Activated naive CD4-positive, alpha-beta T cell treated with anti-CD3 and anti-CD28 coated beads for 36 hours (primary cell): ENCODE measurements at places on chromosomes 1 and 21.

GRCh38 chr1:155073377-155074242, 5.0 kb upstream of the EFNA3 start:
- H3K27me3 ChIP-seq = no peaks in the 10 kb centered on the region
- no peaks in the 10 kb centered on the region for H3K36me3 ChIP-seq
- H3K27ac ChIP-seq = no peak overlapping the region
- DNase-seq = no peak

- no peak overlapping the region for H3K27ac ChIP-seq
- DNase-seq = no peak
These were observed 338.1 kb upstream of the SNX7 start for GRCh38 chr1:98323388-98323787.

GRCh38 chr1:89873770-89874169, 52.9 kb downstream of the LRRC8D start:
- no peak overlapping the region for H3K27ac ChIP-seq
- DNase-seq = no peak

- peaks cover 3% of the 10 kb centered on the region for H3K27me3 ChIP-seq
- H3K36me3 ChIP-seq = peaks cover 1% of the 10 kb centered on the region
- no peak for DNase-seq
- no peak overlapping the region for H3K27ac ChIP-seq
- no peaks in the 10 kb centered on the region for H3K4me1 ChIP-seq
These were observed 24.3 kb downstream of the PTGS2 start for GRCh38 chr1:186655876-186656275.

- peaks cover 2% of the 10 kb centered on the region for H3K4me1 ChIP-seq
- no peaks in the 10 kb centered on the region for H3K27me3 ChIP-seq
- H3K27ac ChIP-seq = no peak overlapping the region
- no peaks in the 10 kb centered on the region for H3K36me3 ChIP-seq
- no peak overlapping the region for H3K4me3 ChIP-seq
- no peak for DNase-seq
These were observed 34.4 kb downstream of the WNT9A start for GRCh38 chr1:227913396-227913763.

DNA sequence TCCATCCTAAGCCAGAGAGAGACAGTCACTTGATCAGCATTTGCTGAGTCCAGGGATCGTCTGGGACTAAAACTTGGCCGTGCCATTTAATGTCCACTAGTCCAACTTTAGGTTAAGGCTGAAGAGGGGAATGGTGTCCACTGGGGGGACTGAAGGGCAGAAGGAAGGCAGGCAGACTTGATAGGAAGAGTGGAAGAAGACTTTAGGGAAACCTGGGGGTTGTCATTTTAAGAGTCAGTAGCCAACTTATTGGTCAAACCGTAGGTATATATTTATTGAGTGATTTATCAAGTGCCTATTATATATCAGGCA, 1.3 kb upstream of the LMOD1 start:
- no peak overlapping the region for H3K27ac ChIP-seq
- H3K36me3 ChIP-seq = no peaks in the 10 kb centered on the region
- H3K4me1 ChIP-seq = peaks cover 15% of the 10 kb centered on the region
- H3K4me3 ChIP-seq = no peak overlapping the region
- peaks cover 39% of the 10 kb centered on the region for H3K27me3 ChIP-seq

DNA sequence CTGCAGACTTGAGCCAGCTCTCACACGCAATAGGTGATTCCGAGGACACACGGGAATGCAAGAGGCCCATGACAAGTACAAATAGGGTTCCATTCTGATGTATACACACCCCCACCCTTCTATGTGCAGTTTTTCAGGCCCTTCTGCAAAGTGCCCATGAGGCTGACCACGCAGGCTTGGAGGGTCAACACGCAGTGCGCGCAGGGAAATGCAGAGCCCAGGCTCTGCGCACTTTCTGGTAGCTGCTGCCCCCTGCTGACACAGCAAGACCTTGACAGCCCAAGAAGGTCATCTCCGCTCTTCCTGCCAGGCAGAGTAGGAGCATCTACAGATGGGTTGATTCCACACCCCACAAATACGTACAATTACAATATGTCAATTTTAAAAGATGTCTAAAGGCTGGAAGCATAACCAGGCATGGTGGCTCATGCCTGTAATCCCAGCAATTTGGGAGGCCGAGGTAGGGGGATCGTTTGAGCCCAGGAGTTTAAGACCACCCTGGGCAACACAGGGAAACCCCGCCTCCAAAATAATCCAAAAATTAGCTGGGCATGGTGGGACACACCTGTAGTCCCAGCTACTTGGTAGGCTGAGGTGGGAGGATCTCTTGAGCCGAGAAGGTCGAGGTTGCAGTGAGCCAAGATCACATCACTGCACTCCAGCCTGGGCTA, 18.5 kb downstream of the SH3BP5L start:
- peaks cover 5% of the 10 kb centered on the region for H3K36me3 ChIP-seq
- no peak overlapping the region for H3K27ac ChIP-seq
- H3K4me3 ChIP-seq = no peak overlapping the region
- DNase-seq = peak; percentile 77

DNA sequence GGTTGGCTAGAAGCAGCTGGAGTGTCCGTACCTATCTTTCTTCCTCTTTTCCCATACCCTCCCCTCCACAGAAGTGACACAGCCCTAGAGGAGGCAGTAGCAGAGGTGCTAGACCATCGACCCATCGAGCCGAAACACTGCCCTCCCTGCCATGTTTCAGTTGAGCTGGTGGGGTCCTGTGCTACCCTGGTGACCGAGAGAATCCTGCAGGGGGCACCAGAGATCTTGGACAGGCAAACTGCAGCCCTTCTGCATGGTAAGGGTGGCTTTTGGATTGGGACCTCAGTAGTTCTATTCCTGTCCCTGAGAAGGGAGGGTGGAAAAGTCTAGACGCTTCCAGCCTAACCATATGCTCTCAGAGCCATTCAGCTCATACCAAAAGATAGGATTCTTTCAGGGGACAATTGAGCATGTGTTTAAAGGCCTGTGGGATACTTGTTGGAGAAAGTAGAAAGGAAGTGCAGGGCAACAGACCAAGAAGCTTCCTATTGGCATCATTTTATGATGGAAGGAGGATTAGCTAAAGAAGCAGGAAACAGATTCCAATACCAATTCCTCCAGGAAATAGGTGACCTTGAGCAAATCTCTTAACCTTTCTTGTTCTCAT, 11.7 kb upstream of the BNIPL start:
- H3K4me1 ChIP-seq = peaks cover 6% of the 10 kb centered on the region
- H3K36me3 ChIP-seq = peaks cover 10% of the 10 kb centered on the region
- H3K27me3 ChIP-seq = no peaks in the 10 kb centered on the region
- peak; percentile 91 for DNase-seq
- H3K4me3 ChIP-seq = peak overlapping the region; percentile 36
- no peak overlapping the region for H3K27ac ChIP-seq

DNA sequence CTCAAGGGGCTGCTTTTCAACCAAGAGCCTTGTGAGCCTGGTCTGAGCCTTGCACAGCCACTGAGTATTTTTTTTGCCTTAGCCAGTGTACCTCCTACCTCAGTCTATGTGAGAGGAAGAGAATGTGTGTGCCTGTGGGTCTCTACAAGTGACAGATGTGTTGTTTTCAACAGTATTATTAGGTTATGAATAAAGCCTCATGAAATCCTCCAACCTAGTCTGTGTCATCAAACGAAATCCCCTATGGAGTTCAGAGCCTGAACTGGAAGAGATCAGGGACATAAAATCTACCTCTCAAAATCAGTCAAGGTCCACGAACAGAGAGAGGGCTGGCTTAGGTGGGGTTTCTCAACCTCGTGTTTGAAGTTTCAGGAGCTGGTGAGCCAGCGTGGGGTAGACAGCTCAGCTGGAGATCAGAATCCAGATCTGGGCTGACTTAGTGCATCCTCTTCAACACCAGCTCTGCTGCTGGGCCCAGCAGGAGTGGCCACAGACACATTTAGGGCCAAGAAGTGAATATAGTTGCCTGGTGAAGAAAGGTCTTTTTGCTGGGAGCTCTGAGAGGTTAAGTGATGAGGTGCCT, 8.2 kb downstream of the XKR8 start:
- no peak for DNase-seq
- peak overlapping the region; percentile 63 for H3K27ac ChIP-seq
- no peaks in the 10 kb centered on the region for H3K36me3 ChIP-seq
- H3K27me3 ChIP-seq = no peaks in the 10 kb centered on the region
- no peak overlapping the region for H3K4me3 ChIP-seq
- H3K4me1 ChIP-seq = peaks cover 11% of the 10 kb centered on the region

DNA sequence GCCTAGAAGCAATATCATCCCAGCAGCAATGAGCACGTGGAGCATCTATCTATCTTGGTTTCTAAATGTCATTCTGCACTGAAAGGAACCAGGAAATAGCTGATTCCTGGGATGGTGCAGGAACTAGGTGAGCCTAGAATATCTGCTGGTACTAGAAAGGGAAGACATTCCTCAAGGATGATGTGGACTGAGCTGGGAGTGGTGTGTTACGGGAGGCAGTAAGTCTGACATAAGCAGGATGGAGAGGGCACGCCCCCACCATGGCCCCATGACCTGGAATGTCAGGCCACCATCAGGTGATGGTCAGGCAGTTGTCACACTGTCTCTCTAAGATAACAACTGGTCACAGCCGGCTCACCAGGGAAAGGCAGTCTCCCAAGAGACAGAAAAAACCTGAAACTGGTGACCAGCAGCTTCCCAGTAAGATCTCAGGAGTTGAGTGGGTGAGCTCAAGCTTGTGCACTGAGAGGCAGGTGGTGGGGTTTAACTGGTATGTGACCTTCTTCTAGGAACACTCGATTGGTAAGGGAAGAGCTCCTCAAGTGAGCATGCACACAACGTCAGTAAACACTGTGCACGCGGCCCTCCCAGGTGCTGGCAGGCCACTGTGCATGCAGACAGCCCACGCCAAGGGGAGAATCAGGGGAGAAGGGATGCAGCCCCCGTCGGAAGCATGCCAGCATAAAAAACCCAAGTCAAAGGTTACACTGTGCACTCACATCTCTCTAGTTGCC, 148.7 kb downstream of the ADSS2 start:
- H3K4me3 ChIP-seq = no peak overlapping the region
- H3K27me3 ChIP-seq = peaks cover 3% of the 10 kb centered on the region
- H3K36me3 ChIP-seq = no peaks in the 10 kb centered on the region

DNA sequence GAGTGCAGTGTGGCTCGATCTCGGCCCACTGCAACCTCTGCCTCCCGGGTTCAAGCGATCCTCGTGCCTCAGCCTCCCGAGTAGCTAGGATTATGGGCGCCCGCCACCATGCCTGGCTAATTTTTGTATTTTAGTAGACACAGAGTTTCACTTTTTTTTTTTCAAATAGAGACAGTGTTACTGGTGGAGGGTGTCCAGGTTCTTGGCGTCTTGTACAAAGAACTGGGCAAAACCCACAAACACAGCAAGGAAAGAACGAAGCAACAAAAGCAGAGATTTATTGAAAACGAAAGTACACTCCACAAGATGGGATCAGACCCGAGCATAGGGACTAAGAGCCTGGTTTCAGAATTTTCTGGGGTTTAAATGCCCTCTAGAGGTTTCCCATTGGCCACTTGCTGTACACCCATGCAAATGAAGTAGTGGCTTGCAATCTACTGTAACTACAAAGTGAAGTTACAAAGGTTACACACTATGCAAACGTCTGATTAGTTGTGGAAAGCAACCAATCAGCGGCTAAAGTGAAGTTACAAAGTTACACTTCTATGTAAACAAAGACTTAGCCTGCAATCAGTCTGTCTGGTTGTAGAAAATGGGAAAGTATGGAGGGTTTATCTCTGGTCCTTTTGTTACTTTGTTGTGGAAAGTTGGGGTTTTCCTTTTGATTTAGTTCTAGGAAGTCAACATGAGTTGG, 199.1 kb downstream of the DYRK1A start:
- no peak overlapping the region for H3K27ac ChIP-seq
- H3K4me1 ChIP-seq = peaks cover 20% of the 10 kb centered on the region
- no peaks in the 10 kb centered on the region for H3K27me3 ChIP-seq
- no peaks in the 10 kb centered on the region for H3K36me3 ChIP-seq
- DNase-seq = no peak
- no peak overlapping the region for H3K4me3 ChIP-seq

DNA sequence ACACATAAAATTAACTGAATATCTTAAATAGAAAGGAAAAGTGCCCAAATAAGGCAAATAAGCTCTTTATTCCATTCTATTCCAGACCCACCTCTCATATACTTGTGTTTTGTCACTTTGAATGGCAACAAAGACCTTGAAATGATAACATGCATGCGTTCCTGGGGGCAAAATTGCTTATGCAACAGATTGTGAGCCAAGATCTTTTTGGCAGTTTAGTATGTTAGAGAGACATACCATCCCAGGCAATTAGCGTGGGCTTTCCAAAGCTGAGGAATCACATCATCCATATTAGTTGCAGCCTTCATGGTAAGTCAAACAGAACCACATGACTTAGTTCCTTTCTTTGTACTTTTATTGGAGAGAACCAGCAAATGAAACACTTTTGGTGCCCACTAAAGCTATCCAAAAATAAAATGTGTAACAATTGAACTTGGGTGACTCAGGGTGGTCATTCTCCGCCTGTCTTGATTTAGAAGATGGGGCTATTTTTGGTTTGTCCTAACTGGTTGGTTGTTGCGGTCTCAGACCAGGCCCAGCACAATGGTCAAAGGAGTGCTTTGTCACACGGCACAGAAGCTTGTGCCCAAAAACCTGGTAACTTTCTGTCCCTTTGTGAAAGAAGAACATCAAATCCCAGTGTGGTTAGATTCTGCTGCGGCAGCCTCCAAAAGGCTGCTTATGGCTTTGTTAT, 68.7 kb upstream of the ATF3 start:
- H3K4me3 ChIP-seq = no peak overlapping the region
- no peak for DNase-seq
- H3K27ac ChIP-seq = no peak overlapping the region
- H3K27me3 ChIP-seq = peaks cover 3% of the 10 kb centered on the region
- no peaks in the 10 kb centered on the region for H3K36me3 ChIP-seq

DNA sequence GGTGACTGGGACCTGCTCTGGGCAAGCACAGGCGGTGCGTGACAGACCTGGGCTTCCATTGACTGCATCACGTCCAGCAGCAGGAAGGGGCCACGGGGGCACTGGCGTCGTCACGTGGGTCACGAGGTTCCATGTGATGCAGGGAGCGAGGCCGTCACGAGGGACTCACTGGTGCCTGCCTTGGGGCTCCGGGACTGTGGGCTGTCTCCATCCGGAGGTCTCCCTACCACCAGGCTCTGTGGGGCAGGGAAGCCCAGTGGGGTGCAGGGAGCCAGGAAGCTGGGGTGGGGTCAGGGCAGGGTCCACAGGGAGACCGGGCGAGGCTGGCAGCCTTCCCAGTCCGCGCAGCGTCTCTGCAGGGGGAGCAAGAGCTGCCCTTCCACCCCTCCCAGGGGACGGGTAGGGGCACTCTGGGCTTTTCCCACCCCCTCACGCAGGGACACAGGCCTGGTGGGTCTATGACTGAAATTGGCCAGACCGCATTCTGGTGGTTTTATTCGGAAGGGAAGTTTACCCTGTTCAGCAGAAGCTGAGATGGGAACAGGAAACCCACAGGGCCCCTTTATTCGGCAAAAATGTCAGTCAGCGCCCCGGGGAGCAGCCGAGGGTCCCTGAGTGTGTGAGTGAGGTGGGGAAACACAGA, 416 bp upstream of the TNFRSF14 start:
- peaks cover 11% of the 10 kb centered on the region for H3K36me3 ChIP-seq
- H3K4me3 ChIP-seq = peak overlapping the region; percentile 93
- peak overlapping the region; percentile 99 for H3K27ac ChIP-seq
- peaks cover 35% of the 10 kb centered on the region for H3K4me1 ChIP-seq
- no peaks in the 10 kb centered on the region for H3K27me3 ChIP-seq
- DNase-seq = peak; percentile 91

- H3K27ac ChIP-seq = no peak overlapping the region
- H3K36me3 ChIP-seq = peaks cover 22% of the 10 kb centered on the region
- no peak for DNase-seq
- no peaks in the 10 kb centered on the region for H3K27me3 ChIP-seq
- no peaks in the 10 kb centered on the region for H3K4me1 ChIP-seq
These were observed 56.4 kb downstream of the OBSCN start for GRCh38 chr1:228264090-228264829.

GRCh38 chr1:234918961-234919761, 209.5 kb downstream of the TOMM20 start:
- H3K27ac ChIP-seq = no peak overlapping the region
- H3K4me1 ChIP-seq = no peaks in the 10 kb centered on the region
- no peak overlapping the region for H3K4me3 ChIP-seq
- DNase-seq = no peak
- H3K36me3 ChIP-seq = no peaks in the 10 kb centered on the region
